ENCODE measurements at places on chromosomes 2 and 18. TPM values are rescaled to one million over a fixed set of nuclear protein-coding genes. Genes with fewer than 3 reads are reported as not detected.

DNA sequence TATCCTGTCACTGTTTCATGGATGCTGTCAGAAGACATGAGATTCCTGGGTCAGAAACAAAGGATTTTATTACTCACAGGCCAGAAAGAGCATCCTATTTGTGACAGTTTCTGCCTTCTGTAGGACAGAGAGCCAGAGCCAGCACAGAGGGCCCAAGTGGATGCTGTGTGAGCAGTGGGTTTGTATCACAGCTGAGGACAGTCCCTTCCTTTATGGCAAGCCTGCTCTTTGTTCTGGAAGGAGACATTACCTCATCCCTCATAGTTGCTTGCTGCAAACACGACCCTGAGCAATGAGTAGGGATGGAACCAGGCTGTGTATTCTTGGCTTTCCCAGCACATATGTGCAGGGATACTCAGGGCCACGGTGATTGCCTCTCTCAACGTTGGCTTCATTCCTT is 41.6 kb downstream of the ARHGEF4 start:
- no peak for DNase-seq

- DNase-seq = no peak
These were observed 6.9 kb downstream of the PNKD start for GRCh38 chr2:218276986-218277755.

GRCh38 chr2:197217541-197217940 is 93.0 kb downstream of the ANKRD44 start:
- no peak for DNase-seq

DNA sequence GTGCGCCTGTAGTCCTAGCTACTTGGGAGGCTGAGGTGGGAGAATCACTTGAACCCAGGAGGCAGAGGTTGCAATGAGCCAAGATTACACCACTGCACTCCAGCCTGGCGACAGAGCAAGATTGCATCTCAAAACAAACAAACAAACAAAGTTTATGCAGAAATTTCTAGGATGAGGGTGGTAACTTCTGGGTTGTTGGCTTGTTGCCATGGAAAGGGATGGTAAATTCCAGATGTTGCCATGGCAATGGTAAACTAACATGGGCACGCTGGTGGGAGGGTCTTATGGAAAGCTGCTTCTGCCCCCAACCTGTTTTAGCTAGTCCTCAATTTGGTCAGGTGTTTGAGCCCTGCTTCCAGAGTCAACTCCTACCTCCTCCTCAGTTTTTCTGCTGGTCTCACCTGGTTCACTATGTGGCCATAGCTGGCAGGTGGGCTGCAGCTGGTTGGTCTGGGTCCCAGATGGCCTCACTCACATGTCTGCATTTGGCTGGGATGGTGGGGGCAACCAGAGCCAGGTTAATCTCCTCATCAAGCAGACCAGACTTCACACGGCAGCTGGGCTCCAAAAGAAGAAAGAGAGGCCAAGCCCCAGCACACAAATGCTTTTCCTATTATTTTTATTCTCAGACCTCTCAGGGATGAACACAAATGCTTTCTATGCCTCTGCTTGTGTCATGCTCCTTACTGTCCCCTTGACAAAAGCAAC is 26.6 kb upstream of the TEX44 start:
- DNase-seq = no peak

DNA sequence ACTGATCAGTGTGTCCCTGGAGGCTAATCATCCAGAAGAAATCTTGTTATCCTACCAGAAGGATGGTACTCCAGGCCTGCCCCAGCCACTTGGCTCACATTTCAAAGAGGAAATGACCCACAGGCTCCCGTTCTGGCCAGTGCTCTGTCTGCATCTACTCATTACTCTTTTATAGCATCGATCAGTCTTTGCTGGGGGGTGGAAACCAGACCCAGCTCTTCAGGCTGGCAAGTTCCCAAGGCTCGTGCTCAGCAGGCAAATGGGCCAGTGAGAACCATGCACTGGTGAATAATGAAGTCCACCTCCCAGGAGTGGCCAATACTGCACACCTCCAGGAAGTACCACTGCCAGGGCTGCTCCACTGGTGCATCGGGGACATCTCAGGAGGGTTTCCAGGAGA is 38.8 kb downstream of the DNER start:
- DNase-seq = no peak

- DNase-seq = no peak
These were observed 156.3 kb downstream of the IRS1 start for GRCh38 chr2:226643030-226643945.

DNA sequence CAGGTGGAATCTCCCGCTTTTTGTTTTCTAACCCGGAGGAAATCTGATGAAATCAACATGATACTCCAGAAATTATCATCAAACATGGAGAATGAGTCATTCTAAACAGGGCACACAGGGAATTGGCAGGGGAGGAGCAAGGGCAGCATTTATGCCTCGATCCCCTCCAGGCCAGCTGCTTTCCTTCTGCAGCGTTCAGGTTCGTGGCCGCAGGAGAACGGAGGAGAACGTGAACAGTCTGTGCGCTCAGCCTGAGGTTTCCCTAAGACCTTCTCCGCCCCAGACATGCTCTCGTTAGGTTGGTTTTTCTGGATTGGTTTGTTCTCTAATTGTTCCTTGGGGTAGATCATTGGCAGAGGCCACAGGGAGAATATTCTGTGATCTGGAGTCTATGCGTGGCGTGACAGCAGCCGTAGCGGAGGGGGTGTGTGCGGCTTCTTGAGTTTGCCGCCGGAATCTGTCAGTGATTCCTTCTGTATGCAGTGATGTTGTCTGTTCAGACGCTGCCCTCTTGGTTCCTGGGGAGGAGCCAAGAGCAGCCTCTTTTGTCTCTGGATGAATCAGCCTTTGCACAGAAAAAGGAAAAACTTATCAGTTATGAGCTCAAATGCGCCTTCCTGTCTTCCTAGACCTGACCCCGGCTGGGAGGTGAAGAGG is 75.9 kb downstream of the SH3BP4 start:
- DNase-seq = peak; percentile 55

GRCh38 chr18:3554091-3554601 is 104.2 kb downstream of the TGIF1 start:
- no peak for DNase-seq

GRCh38 chr18:22767653-22768052 is 165.5 kb upstream of the RBBP8 start:
- no peak for DNase-seq

DNA sequence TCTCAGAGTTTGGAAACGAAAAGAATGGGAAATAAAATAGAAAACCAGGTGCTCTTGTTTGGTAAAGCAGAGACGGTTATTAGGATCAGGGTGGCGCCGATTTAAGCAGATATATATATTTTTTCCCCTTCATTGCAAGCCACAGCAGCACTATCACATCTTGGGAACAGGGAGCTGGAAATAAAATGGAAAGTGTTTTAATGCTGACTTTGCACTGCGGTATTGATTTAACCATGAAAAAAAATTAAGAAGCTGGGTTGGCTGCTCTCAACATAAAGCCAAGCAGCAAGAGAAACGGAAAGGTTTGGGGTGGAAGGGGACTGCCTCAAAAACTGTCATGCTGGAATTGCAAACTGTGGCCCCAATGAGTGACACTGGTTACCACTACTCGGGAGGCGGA is 102.7 kb upstream of the ZBTB14 start:
- no peak for DNase-seq

DNA sequence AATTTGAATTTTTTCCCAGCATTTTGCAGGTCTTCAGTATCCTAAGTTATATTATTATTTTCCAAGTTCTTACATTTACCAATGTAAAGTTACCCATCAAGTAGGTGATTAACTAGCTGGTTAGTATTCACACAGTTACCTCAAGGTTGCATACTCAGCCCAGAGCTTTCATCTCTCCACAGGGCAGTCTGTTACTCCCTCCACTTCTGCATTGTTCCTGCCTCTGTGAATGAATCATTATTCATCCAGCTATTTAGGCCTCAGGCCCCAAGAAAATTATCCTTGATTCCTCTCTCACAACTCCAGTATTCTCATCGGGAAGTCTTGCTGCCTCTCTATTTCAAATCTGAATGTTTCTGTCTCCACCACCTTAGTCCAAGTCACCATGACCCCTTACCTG is 92.2 kb downstream of the SMC6 start:
- no peak for DNase-seq

GRCh38 chr2:221671515-221671914 is 99.4 kb upstream of the EPHA4 start:
- peak; percentile 48 for DNase-seq

DNA sequence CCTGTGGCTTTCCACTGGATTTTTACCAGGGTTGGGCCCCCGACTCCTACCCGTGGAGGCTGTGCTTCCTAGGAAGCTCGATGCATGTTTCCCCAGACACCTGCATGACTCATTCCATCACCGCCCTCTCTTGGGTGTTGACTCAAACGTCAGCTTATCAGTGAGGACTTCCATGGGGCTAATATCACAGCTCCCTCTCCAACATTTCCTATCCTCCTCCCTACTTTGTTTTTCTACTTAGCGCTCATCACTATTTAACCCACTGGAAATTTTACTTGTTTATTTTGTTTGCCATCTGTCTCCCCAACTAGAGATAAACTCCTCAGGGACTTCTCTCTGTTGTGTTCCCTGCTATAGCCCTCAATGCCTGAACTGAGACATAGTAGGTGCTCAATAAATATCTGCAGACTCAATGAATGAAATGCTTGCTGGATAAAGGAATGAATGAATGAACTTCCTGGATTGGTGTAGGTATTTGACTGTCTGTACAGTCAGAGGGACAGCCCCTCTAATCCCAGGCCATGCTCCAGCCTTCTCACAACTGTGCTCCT is 89.7 kb upstream of the MSH2 start:
- DNase-seq = no peak

DNA sequence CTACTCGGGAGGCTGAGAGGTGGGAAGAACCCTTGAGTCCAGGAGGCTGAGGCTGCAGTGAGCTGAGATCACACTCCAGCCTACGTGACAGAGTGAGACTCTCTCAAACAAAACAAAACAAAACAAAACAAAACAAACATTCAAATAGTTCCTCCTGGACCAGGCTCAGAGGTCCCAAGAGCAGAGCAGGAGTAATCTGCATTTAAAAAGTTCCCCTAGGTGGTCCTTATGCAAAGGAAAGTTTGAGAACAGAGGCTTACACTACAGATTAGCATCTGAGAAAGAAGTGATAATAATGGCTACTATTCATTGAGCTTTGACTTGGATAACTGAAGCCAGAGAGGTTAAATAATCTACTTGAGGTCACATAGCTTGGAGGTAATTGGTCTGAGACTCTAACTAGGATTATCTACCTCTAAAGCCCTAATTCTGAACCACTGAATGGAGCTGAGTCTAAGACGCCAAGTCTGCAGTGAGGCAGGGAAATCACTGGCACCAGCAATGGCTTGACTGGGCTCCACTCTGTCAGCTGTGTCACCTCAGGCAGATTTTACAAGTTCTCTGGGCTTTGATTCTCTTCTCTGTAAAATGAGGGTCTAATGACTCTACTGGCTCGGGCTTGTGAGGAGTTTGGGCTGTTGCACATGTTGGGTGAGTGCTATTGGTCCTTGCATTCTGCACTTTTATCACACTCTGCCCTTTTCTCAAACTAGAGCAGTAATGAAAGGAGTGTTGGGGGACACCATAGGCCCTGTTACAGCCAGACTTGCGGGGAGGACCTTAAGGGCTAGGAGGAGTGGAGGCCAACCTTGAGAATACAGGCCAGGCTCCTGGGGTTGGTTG is 29.2 kb upstream of the DLX2 start:
- no peak for DNase-seq

- DNase-seq = no peak
These were observed 29.8 kb downstream of the EPC2 start for GRCh38 chr2:148674063-148675020.

DNA sequence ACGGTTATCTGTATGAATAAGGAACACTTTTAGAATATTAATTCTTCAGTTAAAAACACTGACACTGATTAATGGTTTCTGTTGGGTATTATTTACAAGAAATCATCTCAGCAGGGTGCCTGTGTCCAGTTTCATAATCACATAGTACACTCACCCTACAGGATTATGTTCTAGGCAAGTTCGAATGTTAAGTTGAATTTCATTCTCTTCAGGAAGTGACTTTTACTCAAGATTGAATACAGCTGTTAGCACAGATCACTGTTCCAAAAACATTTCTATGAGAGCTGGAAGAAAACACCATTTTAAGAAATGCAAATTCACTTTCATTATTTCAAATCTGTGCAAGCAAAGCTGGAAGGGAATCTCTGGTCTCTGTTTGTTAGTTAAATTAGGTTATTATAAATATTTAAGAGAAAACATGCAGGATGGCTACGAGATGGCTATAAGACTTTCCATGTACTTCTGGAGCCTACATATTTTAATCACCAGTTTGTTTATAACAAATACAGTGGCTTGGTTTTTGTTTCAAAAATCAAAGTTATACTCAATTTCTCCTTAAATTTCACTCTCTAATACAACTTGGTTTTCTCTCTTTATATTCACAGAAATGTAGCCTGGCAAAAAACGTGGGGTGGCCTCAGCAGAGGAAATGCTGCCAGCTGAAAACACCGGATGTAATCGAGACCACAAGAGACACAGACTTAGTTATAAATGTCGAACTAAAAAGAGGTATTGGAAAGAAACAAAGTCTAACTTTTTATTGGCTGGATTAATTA is 65.8 kb downstream of the RBMS1 start:
- DNase-seq = peak; percentile 94

GRCh38 chr2:47402555-47402804 is 476 bp upstream of the MSH2 start:
- no peak for DNase-seq

DNA sequence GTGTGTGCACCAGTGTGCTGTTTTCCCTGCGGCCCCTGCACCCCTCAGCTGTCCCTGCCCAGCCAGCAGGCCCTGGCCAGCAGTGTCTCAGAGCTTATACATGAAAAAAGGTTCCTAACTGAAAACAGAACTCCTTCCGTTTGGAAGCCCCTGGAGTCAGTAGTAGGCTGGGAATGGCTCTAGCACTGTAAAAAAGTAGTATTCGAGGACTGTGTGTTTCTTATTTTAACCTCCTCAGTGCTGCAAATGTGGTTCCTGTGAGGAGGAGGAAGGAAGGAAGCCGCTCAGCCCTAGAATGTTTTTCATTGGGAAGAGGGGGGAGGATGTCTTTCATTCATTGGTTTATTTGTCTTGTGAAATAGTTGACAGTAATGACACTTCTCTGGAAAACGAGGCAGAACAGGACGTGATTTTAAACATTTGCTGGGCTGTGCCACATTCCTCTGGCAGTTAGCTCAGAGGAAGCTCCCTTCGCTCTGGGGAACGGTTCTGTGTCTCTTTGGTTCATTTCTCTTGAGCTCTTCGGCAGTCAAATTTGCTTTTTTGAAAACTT is 103.5 kb downstream of the SPTBN1 start:
- peak; percentile 81 for DNase-seq

GRCh38 chr18:63078471-63078870 is 241.1 kb downstream of the BCL2 start:
- no peak for DNase-seq

- no peak for DNase-seq
These were observed 155.1 kb downstream of the ACTR3 start for GRCh38 chr2:114044985-114045384.

- DNase-seq = no peak
These were observed 5.0 kb downstream of the EVX2 start for GRCh38 chr2:176078541-176079284.

GRCh38 chr2:8487461-8487932 is 194.4 kb upstream of the ID2 start:
- DNase-seq = no peak

C2orf42 gene
- total RNA-seq = 26.9 TPM

DAW1 gene
- total RNA-seq = not detected

GPD2 gene
- 59.3 TPM for total RNA-seq

MC5R gene
- not detected for total RNA-seq

ALPG gene
- total RNA-seq = not detected

ERFE gene
- 3.4 TPM for total RNA-seq

SLC4A3 gene
- 14.7 TPM for total RNA-seq

CYTIP gene
- 0.82 TPM for total RNA-seq

PLGLB1 gene
- 1.5 TPM for total RNA-seq

CREG2 gene
- total RNA-seq = 0.25 TPM

Measured in fibroblast of the aortic adventitia (primary cell).